ENCODE measurements at places on chromosomes 6 and 20.

DNA sequence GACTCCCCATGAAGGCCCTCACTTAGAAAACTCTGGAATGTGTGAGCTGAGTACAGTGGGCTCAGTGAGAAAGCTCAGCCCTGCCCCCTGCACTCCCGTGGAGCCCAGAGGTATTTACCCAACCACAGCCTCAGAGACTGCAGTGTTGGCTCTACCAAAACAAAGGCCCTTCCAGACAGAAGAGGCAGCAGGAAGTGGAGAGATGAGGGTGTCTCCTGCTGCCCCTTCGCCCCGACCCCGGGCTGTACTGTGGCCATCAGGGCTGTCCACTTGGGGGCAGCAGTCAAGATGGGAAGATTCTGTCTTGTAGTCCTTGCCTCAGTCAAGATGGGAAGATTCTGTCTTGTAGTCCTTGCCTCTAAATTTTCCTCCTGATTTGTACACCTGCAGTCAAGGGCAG lies 341.3 kb downstream of the TAF4 start:
- DNase-seq = no peak

- DNase-seq = no peak
Observed at GRCh38 chr20:9233804-9234203, 164.9 kb downstream of the PLCB4 start.

DNA sequence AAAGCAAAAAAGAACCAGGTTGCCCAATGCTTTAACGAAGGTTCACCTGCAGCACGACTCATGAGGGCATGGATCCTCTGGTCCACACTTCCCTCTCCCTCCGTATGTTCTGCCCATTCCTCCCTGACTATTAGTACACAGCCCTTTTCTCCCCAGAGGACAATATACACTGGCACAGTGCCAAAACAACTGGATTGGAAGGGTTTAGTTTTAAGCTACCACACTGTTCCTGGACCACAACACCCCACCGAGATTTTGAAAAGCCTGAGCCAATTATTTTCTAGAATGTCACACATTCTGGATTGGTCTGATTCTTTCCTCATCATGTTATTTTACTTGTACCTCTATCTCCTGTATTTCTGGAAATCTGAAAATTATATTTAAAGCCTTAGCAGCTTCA lies 2.9 kb upstream of the AKAP7 start:
- DNase-seq = no peak

- DNase-seq = no peak
Observed at GRCh38 chr6:64034910-64035655, 399.5 kb downstream of the PHF3 start.

- DNase-seq = no peak
Observed at GRCh38 chr6:100266494-100267401, 198.0 kb downstream of the SIM1 start.

GRCh38 chr6:16241321-16241689 lies 2.9 kb downstream of the GMPR start:
- no peak for DNase-seq

- no peak for DNase-seq
Observed at GRCh38 chr6:5384276-5384675, 123.0 kb downstream of the FARS2 start.

- DNase-seq = peak; percentile 88
Observed at GRCh38 chr6:108883172-108883571, 35.0 kb downstream of the ARMC2 start.

- no peak for DNase-seq
Observed at GRCh38 chr6:130233330-130233729, 10.6 kb upstream of the SAMD3 start.

DNA sequence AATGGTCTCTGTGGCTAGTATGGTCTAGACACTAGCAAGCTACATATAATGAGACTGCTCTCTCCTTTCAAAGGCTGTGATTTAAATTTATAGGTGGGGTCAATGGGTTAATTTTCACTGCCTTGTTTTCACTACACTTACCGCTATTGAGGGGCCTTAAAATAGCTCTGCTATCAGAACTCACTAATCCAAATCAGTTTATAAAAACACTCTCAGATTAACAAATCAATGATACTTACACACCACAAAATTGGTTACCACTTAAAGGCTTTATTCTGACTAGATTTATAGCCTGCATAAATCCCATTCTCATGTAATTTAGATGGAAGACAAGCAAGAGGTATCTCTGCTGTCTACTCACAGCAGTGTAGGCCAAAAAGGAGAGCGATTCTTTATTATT lies 313.0 kb upstream of the AGPAT4 start:
- no peak for DNase-seq

DNA sequence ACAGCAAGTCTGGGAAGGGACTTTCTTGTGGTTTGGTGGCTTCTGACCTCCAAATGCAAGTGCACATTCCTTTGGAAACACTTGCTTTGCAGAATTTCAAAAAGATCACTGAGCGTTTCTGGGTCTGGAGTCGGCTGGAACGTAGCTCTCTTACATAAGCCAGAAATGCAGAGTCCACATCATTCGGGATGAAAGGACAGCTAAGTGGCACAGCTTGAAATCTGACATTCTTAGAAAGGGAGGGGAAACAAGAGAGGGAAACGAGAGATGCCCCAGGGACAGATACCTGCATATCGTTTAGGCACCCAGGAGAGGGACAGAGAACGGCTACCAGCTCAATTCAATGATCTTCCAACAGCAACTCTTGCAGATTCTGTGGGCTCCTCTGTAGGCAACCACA lies 118.7 kb downstream of the NFATC2 start:
- no peak for DNase-seq

DNA sequence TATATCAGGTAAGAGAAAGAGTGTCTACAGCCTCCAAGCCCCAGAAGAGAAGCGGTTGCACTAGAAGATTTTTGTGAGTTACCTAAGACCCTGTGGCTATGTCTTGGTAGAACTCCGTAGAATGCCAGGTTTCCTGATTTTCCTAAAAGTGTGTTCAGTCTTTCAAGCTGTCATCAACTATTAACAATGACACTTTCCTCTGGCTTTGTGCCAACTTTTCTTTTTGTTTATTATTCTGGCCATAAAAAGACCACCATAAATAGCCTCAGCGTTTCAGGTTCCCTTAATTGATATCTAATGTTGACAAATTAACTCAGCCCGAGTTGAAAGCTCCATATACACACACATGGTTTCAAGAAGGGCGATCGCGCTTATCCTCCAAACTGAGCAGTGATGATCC lies 1.2 kb downstream of the PAK5 start:
- DNase-seq = no peak

- DNase-seq = no peak
Observed at GRCh38 chr6:105593805-105594671, 191.2 kb upstream of the PREP start.

GRCh38 chr6:157406661-157407060 lies 25.7 kb downstream of the ZDHHC14 start:
- DNase-seq = no peak

Data from activated CD4-positive, alpha-beta T cell treated with anti-CD3 and anti-CD28 coated beads, Interleukin-2, Interleukin-4, amounts not matched to agents 100 ng/mL and 50 ng/mL, durations not matched to agents 16 hours and 8 hours (primary cell).